Endodermal cell (in vitro differentiated cells): ENCODE measurements at places on chromosomes 11 and 22. TPM values are rescaled to one million over a fixed set of nuclear protein-coding genes. Genes with fewer than 3 reads are reported as not detected.

DNA sequence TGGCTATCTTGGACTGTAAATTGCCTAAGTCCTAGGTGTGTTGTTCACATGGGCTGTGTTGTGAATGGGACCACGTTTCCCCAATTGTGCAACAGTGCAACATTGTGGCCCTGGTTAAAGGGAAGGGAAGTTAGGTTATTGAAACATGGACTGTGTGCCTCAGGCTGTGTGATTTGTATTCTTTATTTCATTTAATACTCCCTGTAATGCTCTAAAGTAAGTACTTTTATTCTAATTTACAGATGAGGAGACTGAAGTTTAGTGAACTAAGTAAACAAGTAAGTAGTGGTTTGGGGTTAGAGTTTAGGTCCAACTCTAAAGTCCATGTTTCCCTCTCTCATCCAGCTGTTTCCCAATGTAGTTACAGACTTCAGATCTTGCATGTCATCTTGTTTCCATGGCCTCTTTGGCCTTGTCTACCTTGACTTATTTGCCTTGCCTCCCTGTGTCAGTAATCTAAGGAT lies 77.7 kb downstream of the STIM1 start:
- no peak for DNase-seq

GRCh38 chr11:26839911-26840698 lies 118.2 kb upstream of the SLC5A12 start:
- no peak for DNase-seq

GRCh38 chr22:50326225-50326955 lies 422 bp downstream of the DENND6B start:
- DNase-seq, result peak; percentile 58

DNA sequence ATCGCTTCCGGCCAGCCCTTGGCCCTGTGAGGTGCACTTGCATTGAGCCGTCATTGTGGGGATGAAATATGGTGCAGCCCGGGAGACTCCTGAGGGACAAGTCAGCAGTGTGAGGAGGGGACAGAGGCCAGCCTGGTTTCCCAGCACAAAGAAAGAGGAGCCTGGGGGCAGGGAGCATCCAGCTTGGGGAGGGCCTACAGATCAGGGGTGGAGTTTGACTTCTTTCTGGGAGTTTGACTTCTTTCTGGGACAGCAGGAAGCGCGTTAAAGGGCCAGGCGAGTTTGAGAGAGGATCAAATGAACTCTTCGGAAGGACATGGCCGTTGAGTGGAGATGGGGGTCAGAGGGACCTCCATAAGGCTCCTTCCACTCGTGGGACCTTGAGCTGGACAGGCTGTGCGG lies 91.9 kb downstream of the LRRC32 start:
- DNase-seq, result peak; percentile 65

DNA sequence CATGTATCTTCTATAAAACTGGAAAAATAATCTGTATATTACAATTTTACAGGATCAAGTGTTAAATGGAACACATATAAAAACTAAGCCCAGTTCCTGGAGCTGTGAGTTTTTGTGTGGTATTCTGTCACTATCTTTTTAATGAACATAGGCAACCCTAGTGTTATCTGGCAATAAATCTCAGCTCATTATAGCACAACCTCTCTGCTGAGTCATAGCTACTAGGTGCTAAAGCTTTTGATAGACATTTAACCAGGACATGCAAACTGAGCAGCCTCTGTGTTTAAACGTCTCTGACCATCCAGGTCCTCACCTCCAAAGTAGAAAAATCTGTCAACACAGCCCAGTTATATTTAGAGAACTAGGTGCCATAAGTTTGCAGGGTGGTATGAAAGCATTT lies 91.0 kb upstream of the CARD18 start:
- DNase-seq, result no peak

DNA sequence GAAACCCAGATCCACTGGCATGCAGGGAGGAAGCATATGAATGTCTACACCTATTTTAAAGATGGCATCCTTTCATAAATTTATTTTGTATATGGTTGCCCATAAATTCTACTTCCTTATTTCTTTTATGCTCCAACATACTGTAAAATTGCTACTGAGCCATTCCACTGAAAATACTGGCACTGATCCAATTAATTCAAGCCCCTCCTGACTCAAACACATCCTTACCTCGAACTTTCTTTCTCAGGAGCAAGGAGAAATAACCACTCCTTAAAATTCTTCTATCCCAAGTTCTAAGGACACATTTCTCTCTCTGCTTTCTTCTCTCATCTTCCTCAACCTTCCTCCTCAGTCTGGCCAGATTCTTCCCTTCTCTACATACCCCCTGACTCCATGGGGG lies 5.5 kb upstream of the NXF1 start:
- DNase-seq, result no peak

GRCh38 chr22:25420925-25421904 lies 143.3 kb upstream of the GRK3 start:
- peak; percentile 84 for DNase-seq

- no peak for DNase-seq
These were observed 3.5 kb downstream of the SYVN1 start for GRCh38 chr11:65130631-65131416.

GRCh38 chr22:30208631-30209603 lies 37.6 kb downstream of the LIF start:
- DNase-seq, result peak; percentile 73

- DNase-seq, result no peak
These were observed 15.3 kb downstream of the PTPN5 start for GRCh38 chr11:18776324-18776723.

- no peak for DNase-seq
These were observed 35.4 kb upstream of the CRTAM start for GRCh38 chr11:122802876-122803275.

DNA sequence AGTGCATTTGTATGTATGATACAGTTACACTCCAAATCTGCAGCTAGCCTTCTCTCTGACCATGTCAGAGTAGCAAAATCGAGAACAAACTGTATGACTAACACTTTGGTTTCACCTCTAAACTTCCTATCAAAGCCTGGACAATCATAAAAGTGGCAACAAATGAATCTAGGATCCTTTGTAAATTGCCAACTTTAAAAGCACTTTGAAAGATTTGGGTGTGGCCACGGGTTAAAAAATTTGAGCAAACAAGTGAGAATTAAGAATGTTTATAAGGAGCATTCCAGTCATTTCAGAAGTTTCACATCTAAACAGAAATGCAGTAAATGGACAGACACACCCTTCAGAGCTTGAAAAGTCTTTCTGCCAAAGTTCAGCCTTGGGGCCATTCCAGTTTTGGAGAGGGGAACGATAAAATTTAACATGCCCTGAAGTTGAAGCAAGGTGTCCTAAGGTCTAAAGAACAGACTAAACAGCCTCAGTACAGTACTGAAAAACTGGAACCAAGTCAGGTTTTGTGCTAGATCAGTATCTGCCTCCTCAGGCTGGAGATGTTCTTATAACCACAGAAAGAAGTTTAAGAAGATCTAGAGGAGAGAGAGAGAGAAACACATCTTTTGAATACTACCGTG lies 181.9 kb upstream of the BDNF start:
- DNase-seq, result no peak

DNA sequence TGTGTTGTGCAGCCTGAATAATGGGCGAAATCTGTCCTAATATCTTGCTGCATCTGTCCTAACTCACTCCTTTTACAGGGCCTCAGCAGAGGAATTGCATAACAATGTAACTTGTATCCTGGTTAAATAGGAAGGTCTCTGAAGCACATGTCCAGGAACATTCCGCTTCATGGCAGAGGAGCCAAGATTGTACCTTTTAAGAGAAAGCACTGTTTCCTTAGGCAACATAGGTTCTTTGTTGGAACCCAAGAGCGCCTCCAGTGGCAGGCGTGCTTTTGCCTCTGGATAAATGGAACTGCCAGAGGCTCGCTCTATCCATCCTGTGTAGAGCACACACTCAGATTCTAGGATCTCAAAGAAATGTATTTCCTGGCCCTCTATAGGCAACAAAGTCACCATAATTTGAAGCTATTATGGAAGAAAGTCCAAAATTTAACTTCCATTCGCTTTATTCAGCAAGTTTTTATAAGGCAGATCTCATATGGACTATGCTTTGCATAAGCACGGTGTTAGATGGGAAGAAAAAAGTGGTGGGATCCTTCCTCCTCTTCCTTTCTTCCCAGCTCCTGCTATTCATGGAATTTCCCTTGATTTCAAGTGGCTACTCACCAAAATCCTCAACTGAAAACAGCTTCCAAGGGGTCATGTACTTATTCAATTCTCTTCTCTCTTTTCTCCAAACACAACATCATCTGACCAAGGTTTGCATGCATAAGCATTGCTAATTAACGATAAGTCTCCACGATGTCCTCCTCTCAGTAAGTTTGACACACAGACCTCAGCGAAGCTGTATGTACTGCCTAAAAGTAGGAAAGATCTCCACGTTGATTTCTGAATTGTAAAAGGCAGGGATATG lies at the start of gene BLID:
Gene BLID (minus strand): TSS at position 692 of the 856 bp plus-strand sequence. CDS start 293 bp downstream, at position 399.
- peak; percentile 89 for DNase-seq

- DNase-seq, result no peak
These were observed 33.3 kb downstream of the ME3 start for GRCh38 chr11:86639137-86639536.

- no peak for DNase-seq
These were observed 2.5 kb upstream of the TPST2 start for GRCh38 chr22:26592421-26592891.

DNA sequence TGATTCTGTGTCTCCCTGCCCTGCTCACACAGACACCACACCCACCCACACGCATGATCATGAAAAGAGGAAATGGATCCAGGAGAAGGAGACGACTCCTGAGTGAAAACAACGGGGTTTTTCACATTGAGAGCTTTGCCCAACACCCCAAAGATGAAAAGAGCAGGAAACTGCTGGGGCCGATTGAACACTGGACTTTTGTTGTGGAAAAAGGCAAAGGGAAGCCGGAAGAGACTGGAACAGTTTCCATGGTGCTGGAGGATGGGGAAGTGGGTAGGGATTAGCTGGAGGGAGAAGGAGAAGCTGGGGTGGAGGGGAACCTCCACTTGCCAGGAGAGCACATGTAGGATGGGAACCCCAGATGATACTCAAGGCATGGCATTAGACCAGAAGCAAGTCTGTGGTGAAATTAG lies 5.2 kb upstream of the SLC43A3 start:
- no peak for DNase-seq

- no peak for DNase-seq
These were observed 43.4 kb downstream of the PDHX start for GRCh38 chr11:34959770-34960169.

DNA sequence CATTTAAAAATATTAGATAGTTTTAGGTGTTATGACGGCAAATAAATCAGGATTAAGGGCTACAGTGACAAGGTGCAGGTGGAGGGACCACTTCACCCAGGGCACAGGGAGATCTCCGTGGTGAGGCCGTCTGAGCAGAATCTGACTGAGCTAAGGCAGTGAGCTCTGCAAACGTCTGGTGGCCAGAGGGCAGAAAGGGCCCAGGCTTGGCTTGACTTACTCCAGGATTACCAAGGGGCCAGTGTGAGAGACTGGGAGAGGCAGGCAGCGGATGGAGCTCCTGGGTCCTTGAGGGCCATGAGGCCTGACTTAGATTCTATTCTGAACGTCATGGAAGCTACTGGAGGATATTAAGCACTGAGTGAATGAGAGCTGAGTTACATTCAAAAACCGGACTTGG lies 125.9 kb upstream of the B3GAT1 start:
- peak; percentile 36 for DNase-seq

GRCh38 chr11:20114588-20114987 lies 45.7 kb downstream of the DBX1 start:
- no peak for DNase-seq

DNA sequence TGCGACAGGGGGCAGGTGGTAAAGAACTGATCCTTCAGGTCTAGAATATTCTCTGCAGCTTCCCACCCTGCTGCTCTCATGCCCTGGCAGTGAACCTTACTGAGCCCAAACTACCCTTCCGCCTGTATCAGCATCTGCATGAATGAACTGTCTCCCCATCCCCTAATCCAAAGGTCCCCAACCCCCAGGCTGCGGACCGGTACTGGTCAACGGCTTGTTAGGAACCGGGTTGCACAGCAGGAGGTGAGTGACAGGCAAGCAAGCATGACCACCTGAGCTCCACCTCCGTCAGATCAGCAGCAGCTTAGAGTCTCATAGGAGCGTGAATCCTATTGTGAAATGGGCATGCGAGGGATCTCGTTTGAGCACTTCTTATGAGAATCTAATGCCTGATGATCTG lies 58.2 kb upstream of the LMO1 start:
- no peak for DNase-seq

DNA sequence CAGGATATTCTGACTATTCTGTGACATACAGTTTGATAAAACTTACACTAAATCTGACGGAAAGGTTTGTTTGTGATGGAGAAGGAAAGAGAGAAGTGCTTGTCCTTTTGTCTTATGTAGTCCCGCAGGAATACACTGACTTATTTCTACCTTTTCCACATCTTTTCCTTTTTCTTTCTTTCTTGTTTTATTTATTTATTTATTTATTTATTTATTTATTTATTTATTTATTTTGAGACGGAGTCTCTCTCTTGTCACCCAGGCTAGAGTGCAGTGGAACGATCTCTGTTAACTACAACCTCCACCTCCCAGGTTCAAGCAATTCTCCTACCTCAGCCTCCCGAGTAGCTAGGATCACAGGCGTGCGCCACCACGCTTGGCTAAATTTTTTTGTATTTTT lies 31.0 kb upstream of the OR10G7 start:
- DNase-seq, result no peak

DNA sequence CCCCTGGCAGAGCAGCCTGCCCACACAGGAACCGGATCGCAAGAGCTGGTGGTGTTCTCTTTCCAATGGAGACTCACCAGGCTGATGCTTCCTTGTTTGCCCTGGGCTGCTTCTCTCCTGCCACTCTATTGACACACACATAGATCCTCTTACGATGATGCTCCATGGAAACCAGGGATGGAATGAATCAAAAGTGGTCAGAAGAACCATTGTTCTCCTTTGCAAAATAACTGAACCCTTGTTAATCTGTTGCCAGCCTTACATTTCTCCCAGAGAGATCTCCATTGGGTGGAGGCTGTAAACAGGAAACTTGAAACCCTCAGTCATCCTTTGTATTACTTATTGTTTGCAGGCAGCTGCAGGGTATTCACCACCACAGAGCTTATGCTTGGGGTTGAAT lies 24.6 kb upstream of the LDLRAD3 start:
- DNase-seq, result peak; percentile 37

- no peak for DNase-seq
These were observed 503.4 kb downstream of the DLG2 start for GRCh38 chr11:85123752-85124231.

- peak; percentile 67 for DNase-seq
These were observed 67.5 kb downstream of the PRR5L start for GRCh38 chr11:36363361-36364268.

DNA sequence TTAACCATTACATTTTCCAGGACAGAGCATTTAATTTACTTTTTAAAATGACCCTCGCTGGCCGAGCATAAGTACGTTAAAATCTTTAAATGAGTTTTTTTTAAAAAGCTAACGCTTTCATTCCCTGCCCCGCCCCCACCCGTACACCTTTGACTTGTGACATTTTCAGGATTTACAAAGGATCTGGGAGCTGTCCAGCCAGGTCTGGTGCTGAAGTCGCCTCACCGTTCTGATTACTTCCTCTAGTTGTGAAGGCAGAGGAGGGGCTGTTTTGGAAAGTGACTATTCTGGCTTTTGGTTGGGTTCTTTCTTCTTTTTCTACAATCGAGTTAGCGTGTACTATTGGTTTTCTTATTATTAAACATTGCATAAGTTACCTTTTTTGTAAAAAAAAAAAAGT lies 2.9 kb downstream of the C11orf87 start:
- peak; percentile 94 for DNase-seq

Gene C1QTNF4
- 9.9 and 10.5 TPM in 2 replicates for total RNA-seq

Gene CD248
- 0.40 and 0.99 TPM in 2 replicates for total RNA-seq

Gene GUCY1A2
- 3.3 to 6.5 TPM (median 5.3 TPM) in 3 replicates for total RNA-seq

Gene DERL3
- 5.8 and 6.3 TPM in 2 replicates for total RNA-seq

Gene HOATZ
- 0.72 TPM in 1 of 2 replicates, not detected in the other for total RNA-seq

Gene OR4D5
- not detected in 3 replicates for total RNA-seq

Gene MTMR3
- total RNA-seq, result 38.0 to 56.1 TPM (median 41.3 TPM) in 3 replicates

Gene TBX1
- 0.31 TPM in 1 of 3 replicates, not detected in the others for total RNA-seq

Gene MS4A5
- not detected in 2 replicates for total RNA-seq
